ENCODE measurements at places on chromosomes 12 and 14.

- DNase-seq = no peak
Measured at GRCh38 chr12:106957583-106957982, 1.9 kb downstream of the TMEM263 start.

DNA sequence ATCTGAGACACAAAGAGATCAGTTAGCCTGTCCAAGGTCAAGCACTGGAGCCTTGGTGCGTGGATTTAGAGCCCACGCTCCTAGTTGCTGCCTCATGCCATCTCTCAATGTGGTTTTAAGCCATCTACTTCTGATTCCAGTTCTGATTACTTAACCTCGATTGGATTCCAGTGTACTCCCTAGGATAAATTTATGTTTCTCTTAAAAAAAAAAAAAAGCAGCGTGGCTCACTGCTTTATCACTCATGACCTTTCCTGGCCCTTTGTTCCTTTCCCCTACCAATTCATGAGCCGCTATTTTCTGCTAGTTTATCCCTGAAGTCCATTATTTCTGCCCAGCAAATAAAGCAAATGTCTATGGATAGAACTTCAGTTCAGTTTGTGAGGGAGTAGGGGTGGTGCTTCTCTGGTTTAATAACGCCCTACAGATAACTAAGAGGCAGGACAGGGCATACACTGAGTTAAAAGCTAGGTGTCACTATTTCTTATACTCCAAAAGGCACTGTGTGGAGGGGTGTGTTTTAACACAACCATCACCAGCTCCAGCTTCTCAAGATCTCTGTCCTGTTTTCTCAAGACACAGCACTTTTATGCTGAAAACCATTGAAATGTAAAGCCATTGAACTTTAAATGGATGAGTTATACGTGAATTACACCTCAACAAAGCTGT, 9.8 kb upstream of the PARP11 start:
- DNase-seq = no peak

DNA sequence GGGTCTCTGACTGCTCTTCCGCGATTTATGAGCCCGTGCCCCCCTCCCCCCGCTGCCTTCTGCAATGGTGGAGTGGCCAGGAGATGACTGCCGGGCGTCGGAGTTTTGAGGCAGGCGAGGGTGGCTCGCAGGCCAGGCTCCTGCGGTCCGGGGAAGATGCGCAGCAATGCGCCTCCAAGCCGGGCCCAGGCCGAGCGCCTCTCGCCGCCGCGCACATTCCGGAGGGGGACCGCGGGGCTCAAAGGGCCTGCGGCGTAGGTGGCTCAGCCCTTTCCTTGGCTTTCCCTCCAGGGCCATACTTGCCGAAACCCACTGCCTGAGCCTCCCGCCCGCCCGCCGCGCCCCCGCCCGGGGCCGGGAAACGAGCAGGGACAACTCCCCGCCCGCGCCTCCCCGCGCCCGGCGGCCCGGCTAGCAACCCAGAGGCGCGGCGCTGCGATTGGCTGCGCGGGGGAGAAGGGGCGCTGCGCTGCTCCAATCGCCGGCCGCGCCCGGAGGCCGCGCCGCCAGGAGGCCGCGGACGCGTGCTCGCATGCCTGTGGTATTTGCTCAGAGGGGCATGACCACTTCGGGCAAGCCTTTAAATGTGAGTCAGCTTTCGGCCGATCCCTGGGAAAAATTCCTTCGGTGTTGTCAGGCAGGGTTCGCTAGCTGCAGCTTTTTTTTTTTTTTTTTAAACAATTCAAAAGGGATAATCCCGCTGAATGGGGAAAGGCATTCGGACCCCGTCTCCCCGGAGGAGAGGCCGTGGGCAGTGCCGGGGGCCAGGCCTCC, 157.9 kb upstream of the PARP11 start:
- peak; percentile 95 for DNase-seq

DNA sequence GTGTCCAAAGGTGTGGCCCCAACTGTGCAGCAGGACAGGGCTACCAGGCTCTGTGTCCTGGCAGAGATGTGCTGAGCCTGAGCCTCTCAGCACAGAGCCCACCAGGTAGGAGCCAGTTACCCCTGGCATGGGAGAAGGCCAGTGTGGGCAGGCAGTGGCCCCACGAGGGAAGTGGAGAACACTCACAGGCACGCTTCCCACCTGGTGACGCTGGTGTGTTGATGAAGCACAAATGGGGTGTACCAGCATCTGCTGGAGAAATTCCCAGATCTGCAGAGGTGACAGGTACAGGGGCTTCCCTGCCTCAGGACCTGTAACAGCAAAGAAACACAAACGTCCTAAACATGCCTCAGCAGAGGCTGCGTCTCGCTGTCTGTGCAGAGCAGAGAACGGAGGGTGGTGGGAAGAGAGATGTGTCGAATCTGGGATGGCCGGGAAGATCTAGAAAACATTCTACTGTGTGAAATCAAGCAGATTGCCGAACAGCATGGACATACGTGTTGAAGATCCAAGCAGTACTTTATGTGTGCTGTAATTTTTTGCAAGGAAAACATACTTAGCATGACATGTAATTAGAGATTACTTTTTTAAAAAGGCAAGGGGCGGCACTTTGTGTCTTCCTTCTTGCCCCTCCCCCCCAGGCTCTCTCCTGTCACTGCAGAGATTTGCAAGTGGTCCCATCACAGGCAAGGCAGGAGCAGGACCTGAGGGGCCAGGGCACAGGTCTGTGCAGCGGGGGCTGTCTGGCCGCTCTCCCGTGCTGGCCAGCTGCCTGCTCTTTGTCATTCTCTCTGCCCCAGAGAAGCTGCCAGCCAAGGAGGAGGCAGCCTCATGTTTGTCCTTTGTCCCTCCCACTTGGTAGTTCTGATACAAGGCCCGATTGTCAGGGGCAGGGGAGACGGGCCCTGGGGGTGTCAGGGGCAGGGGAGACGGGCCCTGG, 17.3 kb downstream of the HIP1R start:
- DNase-seq = no peak

- no peak for DNase-seq
Measured at GRCh38 chr12:57813111-57813970, 5.2 kb downstream of the AVIL start.
